ENCODE measurements at places on chromosomes 11 and 22. TPM values are rescaled to one million over a fixed set of nuclear protein-coding genes. Genes with fewer than 3 reads are reported as not detected.

SOX10 gene
- not detected for total RNA-seq

SLC22A8 gene
- not detected for total RNA-seq

DMC1 gene
- 0.18 TPM for total RNA-seq

POU2AF1 gene
- not detected for total RNA-seq

GPR83 gene
- under 0.01 TPM for total RNA-seq

MS4A15 gene
- not detected for total RNA-seq
